NCI-H1417 treated with DMSO at 0.1 percent for 48 hours (cell line): ENCODE measurements at places on chromosomes 7 and 10.

GRCh38 chr10:113825791-113826190 is 28.1 kb downstream of the DCLRE1A start:
- no peak for DNase-seq

DNA sequence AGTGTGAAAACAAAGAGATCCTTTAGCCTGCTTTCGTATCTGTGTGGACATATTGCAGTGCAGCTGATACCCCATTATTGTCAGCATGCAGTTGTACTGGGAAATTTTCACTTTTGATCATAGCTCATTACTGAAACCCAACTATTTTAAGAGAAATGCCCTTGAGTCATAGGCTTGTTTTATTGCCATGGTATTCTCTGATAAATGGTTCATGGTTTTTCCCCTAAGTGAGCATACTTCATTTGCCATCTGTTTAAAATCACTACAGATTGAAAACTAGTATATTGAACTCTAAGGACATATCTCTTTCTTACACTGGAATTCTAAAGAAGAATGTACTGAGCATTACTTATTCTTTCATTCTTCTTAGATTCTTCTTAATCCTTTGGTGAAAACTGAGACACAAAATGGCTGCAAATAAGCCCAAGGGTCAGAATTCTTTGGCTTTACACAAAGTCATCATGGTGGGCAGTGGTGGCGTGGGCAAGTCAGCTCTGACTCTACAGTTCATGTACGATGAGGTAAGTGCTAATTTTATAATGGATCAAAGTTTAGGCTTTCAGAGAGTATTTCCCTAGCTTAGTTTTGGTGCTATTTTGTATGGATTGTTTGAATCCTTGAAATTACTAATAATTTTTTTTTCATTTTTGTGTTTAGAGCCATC is 63.0 kb downstream of the RALA start:
- no peak for DNase-seq

DNA sequence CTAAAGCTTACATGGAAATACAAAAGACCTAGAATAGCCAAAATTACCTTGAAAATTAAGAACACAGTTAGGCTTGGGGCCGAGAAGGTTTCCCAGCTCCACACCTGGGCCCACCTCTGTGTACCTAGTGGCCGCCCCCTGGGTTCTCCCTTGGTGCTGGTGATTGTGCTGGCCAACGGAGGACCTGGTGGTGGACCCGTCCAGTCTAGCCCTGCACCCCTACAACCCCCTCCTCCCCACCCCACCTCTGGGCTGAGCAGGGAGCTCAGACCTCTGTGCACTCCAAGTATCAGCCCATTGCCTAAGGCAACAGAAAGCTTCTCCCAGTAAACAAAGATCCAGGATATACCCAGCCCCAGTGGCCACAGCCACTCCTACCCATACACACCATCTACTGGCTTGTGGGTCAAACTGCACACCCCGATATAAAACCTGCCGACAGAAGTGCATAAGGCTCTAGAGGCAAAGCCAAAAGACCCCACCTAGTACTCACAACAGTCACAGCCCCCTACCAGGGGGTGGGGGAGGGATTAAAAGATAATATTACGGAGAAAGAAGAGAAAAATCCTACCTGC is 105.0 kb upstream of the DIP2C start:
- DNase-seq: no peak

- no peak for DNase-seq
Measured at GRCh38 chr7:18509481-18509880, 13.9 kb downstream of the HDAC9 start.

GRCh38 chr7:756928-757560 is 30.0 kb upstream of the PRKAR1B start:
- DNase-seq: no peak

DNA sequence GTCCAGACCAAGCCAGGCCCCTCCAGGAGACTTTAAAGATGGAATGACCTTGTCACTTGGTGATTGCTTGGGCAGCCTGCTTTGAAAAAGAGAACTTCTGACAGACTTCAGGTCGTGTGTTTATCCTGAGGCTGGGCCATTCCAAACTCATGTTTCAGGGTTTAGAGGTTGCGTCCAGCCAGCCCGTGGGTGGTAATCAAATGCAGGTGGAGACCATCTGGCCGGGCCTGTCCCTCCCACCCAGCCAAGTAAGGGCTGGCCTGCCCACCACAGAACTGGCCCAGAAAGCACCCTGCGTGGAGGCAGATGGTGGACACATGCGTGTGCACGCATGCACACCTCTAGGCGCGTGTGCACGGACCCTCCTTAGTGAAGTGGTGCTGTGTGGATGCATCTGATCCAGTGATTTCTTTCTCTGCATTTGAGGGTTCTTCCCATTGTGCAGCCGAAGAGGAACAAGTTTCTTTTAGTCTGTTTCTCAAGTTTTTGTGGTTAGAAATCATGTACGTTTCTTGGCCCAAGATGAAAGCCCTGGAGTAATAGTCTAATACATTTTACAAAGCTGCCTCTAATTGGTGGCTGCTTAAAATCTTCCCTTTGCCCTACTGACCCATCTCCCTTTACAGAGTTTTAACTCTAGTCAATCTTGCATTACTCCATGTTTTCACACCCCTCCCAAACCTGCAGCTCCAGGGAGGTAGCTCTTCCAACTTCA is 43.0 kb downstream of the SUFU start:
- DNase-seq: no peak

- no peak for DNase-seq
Measured at GRCh38 chr10:15325243-15325943, 45.7 kb downstream of the FAM171A1 start.

DNA sequence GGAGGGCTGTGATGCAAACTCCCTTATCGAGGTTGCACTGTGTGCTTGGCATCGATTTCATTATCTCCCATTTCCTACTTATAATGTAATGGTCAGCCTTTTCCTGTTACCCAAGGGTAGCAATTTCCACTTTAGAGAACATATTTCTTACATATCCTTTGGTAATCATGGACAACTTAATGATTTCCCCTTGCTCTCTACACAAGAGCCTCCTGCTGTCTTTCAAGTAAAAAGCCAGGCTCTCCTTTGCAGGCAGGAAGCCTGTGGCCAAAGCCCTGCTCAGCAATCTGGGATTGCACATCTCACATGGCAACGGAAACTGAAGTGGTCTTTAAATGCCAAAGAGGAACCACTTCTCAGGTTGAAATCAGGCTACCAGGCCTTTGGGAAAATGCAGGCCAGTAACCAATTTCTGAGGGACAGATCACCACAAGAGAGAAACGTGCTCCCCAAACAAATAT is 86.7 kb upstream of the IKZF1 start:
- DNase-seq: no peak

DNA sequence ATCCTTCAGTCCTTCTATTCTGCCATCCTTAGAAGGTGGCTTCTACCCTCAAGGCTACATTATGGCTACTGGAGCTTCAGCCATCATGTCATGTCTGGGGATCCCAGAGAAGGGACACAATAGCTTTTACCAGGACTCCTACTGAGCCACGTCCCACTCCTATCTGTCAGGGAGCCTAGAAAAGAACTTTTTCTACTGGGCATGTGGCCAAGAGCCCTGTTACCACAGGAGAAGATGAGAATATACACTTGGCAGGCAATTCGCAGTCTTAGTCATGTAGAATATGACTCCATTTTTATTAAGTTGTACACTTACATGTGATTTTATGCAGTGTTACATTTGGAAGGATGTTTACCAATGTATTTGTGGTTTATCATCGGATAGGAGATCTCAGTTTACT is 64.6 kb upstream of the KCNMA1 start:
- no peak for DNase-seq

DNA sequence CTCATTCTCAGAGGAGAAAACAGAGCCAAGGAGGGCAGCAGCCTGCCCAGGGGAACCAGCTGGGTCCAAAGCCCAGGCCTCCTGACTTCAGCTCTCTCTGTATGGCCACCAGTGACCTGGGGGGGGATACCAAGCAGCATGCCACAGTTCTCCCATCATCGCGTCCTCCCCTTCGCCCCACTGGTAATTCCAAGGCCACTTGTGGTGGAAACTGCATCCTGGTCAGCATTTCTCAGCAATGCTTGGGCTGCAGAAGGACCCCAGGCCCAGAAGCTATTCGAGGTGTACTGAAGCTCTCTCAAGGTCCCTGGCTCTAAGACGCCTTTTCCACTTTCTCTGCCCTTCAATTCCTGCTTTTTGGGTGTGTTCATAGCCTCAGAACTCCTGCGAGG is 27.1 kb downstream of the BTBD16 start:
- DNase-seq: no peak

- DNase-seq: no peak
Measured at GRCh38 chr7:112981966-112982365, 104.7 kb downstream of the GPR85 start.

DNA sequence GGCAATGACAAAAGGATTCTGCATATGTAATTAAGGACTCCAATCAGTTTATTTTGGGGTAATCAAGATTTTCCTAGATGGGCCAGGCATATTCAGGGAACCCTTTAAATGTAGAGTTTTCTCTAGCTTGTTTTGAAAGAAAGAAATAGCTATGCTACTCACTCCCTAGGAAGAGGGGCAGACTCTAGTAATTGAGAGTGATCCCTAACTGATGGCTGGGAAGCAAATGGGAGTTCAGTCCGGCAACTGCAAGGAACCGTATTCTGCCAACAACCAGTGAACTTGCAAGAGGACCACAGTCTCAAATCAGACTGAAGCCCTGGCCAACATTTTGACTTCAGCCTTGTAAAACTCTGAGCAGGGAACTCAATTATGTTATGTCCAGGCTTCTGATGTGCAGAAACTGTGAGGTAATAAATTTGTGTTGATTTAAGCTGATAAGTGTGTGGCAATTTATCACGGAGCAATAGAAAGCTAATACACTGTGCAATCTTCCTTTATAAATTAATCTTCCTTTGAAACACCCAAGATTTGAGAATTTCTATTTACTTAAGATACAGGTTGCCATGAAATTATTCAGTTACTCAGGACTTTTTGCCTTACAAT is 14.0 kb downstream of the AOAH start:
- DNase-seq: no peak

- no peak for DNase-seq
Measured at GRCh38 chr10:5443429-5443828, 31.1 kb downstream of the NET1 start.

DNA sequence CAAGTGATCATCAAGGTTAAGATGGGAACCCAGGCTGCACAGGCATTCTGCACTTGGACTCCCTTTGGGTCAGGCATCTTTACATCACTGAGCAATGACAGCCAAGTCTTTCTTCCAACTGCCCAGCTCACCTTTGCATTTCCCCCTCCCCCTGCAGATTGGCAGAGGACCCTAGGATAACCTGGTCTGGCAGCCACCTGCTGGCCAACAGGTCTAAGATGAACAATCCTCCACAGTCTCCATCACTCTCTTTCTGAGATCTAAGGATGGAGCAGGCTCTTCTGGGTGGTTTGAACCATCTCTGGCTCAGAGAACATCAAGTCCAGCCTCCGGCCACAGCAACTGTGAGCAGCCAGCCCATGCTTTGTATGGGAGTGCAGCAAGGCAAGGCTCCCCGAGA is 75.8 kb downstream of the RAB11FIP2 start:
- no peak for DNase-seq

GRCh38 chr10:118734475-118734874 is 20.3 kb downstream of the CACUL1 start:
- no peak for DNase-seq

DNA sequence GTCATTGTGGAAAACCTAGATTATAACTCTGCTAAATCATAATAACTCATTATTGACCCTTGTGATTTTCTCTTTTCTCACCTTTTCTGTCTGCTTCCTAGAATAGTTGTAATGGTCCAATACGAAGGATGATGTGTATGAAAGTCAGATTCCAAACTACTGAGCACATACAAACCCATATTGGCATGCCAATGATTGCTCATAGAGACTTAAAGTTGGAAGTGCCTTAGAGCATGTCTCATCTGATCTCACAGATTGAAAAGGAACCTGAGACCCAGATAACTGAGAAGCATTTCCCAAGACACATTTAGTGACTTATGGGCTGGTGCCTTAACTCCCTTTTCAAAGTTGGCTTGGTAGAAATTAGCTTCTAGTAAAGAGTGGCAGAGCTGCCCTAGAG is 594.3 kb downstream of the REEP3 start:
- no peak for DNase-seq

- no peak for DNase-seq
Measured at GRCh38 chr7:134504660-134505164, 22.7 kb upstream of the AKR1B10 start.

DNA sequence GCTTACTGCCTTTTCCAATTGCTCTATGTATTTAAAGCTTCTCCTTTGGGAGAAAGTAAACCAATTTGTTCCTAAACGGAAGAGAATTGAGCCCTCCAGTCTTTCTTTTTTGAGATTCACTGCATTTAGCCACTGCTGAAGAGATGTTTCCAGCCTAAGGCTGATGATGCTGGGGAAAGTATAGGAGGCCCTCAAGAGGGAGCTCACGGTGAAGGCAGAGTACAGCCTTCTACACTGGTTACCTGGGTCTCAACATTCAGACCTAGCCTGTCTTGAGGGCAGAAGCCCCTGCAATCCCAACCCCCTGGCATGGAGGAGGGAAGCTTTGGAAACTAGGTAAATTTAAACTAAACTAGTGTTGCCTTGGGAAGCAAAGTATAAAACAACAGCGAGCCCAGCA is 316.7 kb upstream of the TPK1 start:
- no peak for DNase-seq

GRCh38 chr7:108266491-108266890 is 136.3 kb upstream of the LAMB4 start:
- DNase-seq: no peak

- DNase-seq: no peak
Measured at GRCh38 chr7:38122501-38122900, 55.5 kb upstream of the STARD3NL start.

- no peak for DNase-seq
Measured at GRCh38 chr7:52897713-52898112, 137.7 kb upstream of the POM121L12 start.

- no peak for DNase-seq
Measured at GRCh38 chr10:25068152-25069058, 52.0 kb downstream of the THNSL1 start.

GRCh38 chr7:123154231-123154860 is 45.4 kb downstream of the SLC13A1 start:
- peak; percentile 52 for DNase-seq

DNA sequence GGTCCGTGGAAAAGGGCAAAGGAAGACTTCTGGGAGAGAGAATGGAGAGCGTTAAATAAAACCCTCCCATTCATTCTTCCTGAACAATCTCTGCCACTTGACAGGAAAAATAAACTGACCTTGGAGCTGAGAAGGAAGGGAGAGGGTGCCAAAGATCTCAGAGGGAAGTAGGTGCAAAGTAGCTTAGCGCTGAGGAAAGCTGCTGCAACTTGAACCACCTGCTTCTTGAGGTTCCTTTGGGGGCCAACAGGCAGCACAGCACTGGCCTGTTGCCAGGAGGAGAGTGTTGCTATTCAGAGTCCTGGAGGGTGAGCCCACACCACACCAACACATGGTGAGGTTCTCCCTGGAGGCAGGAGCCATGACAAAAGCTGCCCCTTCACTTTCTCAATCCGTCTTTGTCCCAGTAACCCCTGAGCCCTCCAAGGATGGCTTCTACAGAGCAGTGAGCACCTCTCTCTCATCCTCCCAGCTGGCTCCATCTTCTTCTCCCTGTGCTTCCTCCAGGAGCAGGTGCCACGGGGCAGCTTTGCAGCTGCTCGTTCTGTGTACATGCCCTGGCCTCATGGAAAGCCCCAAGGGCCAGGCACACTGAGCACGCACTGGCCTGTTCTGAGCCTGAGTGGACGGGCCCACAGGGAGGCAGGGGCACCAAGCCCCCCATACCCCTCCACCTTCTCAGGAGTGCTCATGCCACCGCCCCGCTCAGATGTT is 101.3 kb downstream of the STRA8 start:
- no peak for DNase-seq

- DNase-seq: peak; percentile 5
Measured at GRCh38 chr7:135712182-135712782, 15.7 kb downstream of the SLC13A4 start.

- DNase-seq: no peak
Measured at GRCh38 chr10:17031637-17032635, 97.7 kb downstream of the CUBN start.
